ENCODE measurements at places on chromosomes 3 and 15. TPM values are rescaled to one million over a fixed set of nuclear protein-coding genes. Genes with fewer than 3 reads are reported as not detected.
A peak's percentile ranks its signal among the peaks of the same experiment; 100 is the strongest.

CHRD gene
- total RNA-seq, result 14.8 TPM

DNA sequence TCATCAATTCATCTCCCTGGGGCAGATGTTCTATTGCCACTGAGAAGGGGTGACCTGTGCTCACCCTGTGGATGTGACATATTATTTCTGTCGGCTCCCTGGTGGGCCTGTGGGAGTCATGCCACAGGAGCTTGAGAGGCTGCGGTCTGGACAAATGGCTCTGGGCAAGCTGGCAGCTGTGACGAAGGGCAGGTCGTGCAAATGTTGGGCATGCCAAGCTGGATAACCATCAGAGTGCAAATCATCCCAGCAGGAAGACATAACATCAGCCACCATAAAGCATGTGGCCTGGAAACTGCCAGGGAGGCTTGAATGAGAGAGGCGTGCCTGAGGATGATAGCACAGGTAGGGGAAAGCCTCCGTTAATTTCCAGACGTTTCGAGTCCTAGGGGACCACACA lies 45.3 kb upstream of the FAM3D start:
- no peak overlapping the region for H3K27ac ChIP-seq
- no peaks in the 10 kb centered on the region for H3K36me3 ChIP-seq
- no peak overlapping the region for H3K4me3 ChIP-seq
- H3K4me1 ChIP-seq, result no peaks in the 10 kb centered on the region
- no peaks in the 10 kb centered on the region for H3K27me3 ChIP-seq
- no peak for DNase-seq

GOLGA8B gene
- 322 TPM for total RNA-seq

DNA sequence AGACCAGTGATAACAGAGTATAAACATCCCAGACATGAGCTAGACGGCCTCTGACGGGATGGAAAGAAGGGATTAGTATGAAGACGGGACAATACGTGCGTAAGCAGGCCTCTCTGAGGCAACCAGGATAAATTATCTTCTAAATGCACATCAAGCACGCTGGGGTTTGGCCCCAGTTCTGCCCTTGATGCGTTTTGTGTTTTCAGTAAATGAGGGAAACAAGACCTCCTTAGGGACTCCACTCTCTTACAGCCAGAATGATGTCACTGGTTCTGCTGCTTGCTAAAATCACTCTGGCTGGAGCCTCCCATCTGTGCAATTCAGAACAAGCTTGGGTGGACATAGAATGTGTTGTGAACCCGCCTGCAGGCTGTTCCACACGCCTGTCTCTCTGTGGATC lies 156.0 kb upstream of the MCTP2 start:
- H3K27ac ChIP-seq, result no peak overlapping the region
- peak; percentile 25 for DNase-seq
- no peaks in the 10 kb centered on the region for H3K27me3 ChIP-seq
- no peak overlapping the region for H3K4me3 ChIP-seq

MESP2 gene
- not detected for total RNA-seq

INAFM2 gene
- total RNA-seq, result 86.9 TPM

GRCh38 chr3:18080198-18080689 lies 337.8 kb upstream of the TBC1D5 start:
- DNase-seq, result no peak
- H3K36me3 ChIP-seq, result no peaks in the 10 kb centered on the region
- no peaks in the 10 kb centered on the region for H3K4me1 ChIP-seq
- no peaks in the 10 kb centered on the region for H3K27me3 ChIP-seq
- H3K4me3 ChIP-seq, result no peak overlapping the region

DNA sequence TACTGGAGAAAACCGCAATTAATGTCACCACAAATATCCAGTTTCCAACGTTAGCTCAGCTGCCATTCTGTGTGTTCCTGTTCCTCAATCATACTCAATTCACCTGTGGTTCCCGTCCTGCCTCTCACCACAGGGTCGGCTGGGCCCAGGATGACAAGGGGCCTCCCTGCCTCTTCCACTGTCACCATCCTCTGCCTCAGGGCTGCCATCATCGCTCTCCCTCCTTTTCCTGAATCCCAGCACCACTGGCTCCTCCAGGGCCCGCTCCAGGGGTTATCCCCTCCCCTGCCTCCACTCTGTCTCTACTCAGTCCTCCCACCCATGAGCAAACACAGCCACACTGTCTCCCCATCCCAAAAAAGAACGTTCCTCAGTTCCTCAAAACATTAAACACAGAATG lies 170.9 kb upstream of the NSMCE3 start:
- H3K27me3 ChIP-seq, result no peaks in the 10 kb centered on the region
- H3K36me3 ChIP-seq, result no peaks in the 10 kb centered on the region
- no peak overlapping the region for H3K4me3 ChIP-seq
- no peaks in the 10 kb centered on the region for H3K4me1 ChIP-seq

- H3K4me1 ChIP-seq, result no peaks in the 10 kb centered on the region
- no peaks in the 10 kb centered on the region for H3K27me3 ChIP-seq
- DNase-seq, result no peak
- no peaks in the 10 kb centered on the region for H3K36me3 ChIP-seq
Observed at GRCh38 chr3:150494411-150494977, 51.8 kb downstream of the SERP1 start.

- H3K27me3 ChIP-seq, result no peaks in the 10 kb centered on the region
- no peak overlapping the region for H3K4me3 ChIP-seq
- H3K27ac ChIP-seq, result no peak overlapping the region
- H3K4me1 ChIP-seq, result no peaks in the 10 kb centered on the region
- H3K36me3 ChIP-seq, result no peaks in the 10 kb centered on the region
- peak; percentile 21 for DNase-seq
Observed at GRCh38 chr3:67094774-67095173, 96.7 kb downstream of the KBTBD8 start.

GRCh38 chr15:69392352-69392751 lies 21.8 kb upstream of the KIF23 start:
- H3K27me3 ChIP-seq, result no peaks in the 10 kb centered on the region
- DNase-seq, result no peak
- H3K4me3 ChIP-seq, result no peak overlapping the region
- no peaks in the 10 kb centered on the region for H3K36me3 ChIP-seq
